ENCODE measurements at places on chromosomes 7 and 10.

DNA sequence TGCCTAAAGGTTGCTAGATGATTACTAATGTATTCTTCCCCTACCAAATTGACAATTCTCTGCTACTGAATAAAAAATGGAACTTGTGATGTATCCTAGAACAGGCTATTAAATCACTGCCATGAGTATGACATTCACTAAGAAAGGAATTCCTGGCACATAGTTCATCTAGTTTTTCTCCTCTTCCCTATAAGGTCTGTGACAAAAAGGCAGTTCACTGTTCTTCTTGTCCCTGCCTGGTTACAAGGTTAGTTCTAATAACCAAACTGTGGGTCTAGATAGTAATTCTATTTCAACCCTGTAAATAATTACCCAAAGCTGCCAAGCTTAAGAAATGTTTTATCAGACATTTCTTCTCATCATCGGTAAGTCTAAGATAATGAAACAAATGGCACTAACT lies 245.6 kb downstream of the BICC1 start:
- no peak for DNase-seq

DNA sequence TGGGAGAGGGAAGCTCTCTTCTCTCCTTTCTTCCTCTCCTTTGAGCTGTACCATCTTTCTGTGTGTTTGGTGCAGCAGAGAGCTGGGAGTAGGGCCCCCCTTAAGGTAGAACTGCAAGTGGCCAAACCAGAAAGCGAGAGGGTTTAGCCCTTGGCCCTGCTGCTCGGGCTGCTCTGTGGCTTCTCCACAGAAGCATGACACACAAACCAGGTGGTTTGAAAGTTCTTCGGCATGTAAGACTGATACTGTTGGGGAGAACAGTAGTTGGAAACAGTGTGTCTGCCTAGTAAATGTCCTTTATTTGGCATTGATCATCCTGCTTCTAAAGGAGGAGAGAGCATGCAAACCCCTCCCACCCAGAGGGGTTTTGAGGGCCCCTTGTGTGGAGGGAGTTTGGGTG lies 277.8 kb downstream of the CELF2 start:
- no peak for DNase-seq

- DNase-seq = no peak
Observed at GRCh38 chr10:108338146-108338545, 1173.6 kb upstream of the SORCS1 start.

- no peak for DNase-seq
Observed at GRCh38 chr7:101970801-101971200, 153.4 kb downstream of the CUX1 start.

GRCh38 chr7:98251601-98252424 lies at the start of gene TECPR1:
Gene TECPR1 (minus strand): TSS chr7:98252232. CDS start chr7:98246146, 6,086 bp downstream.
- DNase-seq = peak; percentile 70

- no peak for DNase-seq
Observed at GRCh38 chr10:97356318-97356914, 21.9 kb upstream of the FRAT2 start.

GRCh38 chr7:137936509-137937201 lies 65.2 kb downstream of the CREB3L2 start:
- no peak for DNase-seq

Data from activated CD8-positive, alpha-beta memory T cell treated with anti-CD3 and anti-CD28 coated beads for 4 hours (primary cell).